Muscle of back (tissue), 13 donors: ENCODE measurements at places on chromosomes 16 and 17. TPM values are rescaled to one million over a fixed set of nuclear protein-coding genes. Genes with fewer than 3 reads are reported as not detected.

TUBB3 gene
- 4.5 TPM for polyA plus RNA-seq

- no peak for DNase-seq
These were observed 862 bp downstream of the DCAKD start for GRCh38 chr17:45050481-45051059.

DNA sequence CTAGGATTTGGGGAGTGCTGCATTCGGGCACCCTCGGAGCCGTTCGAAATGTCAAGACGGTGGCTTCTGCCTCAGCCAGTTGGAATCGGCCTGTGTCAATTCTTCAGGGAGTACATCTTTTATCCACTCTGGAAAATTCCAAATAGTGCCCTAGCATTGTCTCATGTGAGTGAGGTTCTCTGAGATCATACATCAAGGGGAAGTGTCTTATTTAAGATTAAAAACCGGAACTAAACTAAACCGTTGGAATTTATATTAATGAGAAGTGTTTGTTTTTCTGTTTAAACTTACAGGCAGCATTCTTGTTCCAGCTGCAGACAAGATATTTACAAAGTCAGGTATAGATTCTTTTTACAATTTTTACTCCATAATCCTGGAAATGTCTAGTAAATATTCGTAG is 56.8 kb downstream of the SLC47A1 start:
- no peak for DNase-seq

- DNase-seq = peak; percentile 13
These were observed 244.1 kb upstream of the MON1B start for GRCh38 chr16:76946879-76947278.
